Ovary (tissue), 10 donors: ENCODE measurements at places on chromosomes 11 and 22. TPM values are rescaled to one million over a fixed set of nuclear protein-coding genes. Genes with fewer than 3 reads are reported as not detected.

DNA sequence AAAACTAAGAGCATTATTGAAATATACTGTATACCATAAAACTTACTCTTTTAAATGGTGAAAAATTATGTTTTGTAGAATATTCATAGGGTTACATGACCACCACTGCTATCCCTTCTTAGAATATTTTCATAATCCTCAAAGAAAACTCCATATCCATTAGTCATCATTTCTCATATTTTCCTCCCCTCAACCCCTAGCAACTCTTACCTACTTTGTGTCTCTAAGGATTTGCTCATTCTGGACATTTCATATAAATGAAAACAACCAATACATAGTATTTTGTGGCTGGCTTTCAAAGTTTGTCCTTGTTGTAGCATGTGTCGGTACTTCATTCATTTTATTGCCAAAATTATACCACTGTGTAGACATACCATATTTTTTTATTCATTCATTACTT is 863.8 kb downstream of the KCNA4 start:
- no peaks in the 10 kb centered on the region for H3K36me3 ChIP-seq
- no peak overlapping the region for H3K4me3 ChIP-seq
- no peaks in the 10 kb centered on the region for H3K27me3 ChIP-seq
- H3K4me1 ChIP-seq: no peaks in the 10 kb centered on the region

Gene MEI1
- total RNA-seq: 1.0 TPM

DNA sequence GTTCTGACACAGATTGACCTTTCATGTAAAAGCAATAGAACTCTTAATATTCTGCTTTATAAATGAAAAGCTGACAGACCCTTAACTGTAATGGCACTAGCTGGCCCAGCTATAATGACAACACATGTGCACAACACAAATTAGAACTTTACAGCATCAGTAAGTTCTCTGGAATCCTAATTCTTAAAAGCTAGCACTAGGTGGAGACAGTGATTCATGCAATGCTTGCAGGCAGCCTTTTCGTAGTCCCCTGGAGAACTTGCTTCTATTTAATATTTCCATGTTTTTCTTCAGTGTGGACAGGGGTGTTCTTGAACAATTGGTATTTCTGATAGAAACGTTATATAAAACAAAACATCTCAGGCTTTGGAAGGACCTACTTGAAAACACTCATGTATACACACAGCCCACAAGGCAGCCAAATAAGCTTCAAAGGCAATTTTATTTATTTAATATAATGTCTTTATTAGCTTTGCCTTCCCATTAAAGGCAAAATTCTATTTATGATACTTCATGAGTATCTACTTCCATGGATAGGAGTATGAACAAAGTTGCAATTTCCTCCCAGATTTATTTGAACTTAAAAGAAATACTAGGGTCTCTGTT is 374.3 kb upstream of the MPPED2 start:
- H3K4me3 ChIP-seq: no peak overlapping the region
- no peak overlapping the region for H3K27ac ChIP-seq
- H3K4me1 ChIP-seq: no peaks in the 10 kb centered on the region

Gene C11orf87
- total RNA-seq: not detected

GRCh38 chr22:34798605-34799004 is 267.4 kb upstream of the ISX start:
- no peak overlapping the region for H3K27ac ChIP-seq
- H3K36me3 ChIP-seq: no peaks in the 10 kb centered on the region

- no peak overlapping the region for H3K27ac ChIP-seq
- no peak for DNase-seq
- no peaks in the 10 kb centered on the region for H3K27me3 ChIP-seq
- no peak overlapping the region for H3K4me3 ChIP-seq
- H3K4me1 ChIP-seq: no peaks in the 10 kb centered on the region
- H3K36me3 ChIP-seq: no peaks in the 10 kb centered on the region
Observed at GRCh38 chr11:65127473-65128181, 5.5 kb downstream of the MRPL49 start.

Gene CHST1
- 9.9 TPM for total RNA-seq

GRCh38 chr22:38740116-38740723 is 15.6 kb downstream of the SUN2 start:
- H3K4me3 ChIP-seq: no peak overlapping the region
- no peak for DNase-seq
- no peak overlapping the region for H3K27ac ChIP-seq
- H3K27me3 ChIP-seq: no peaks in the 10 kb centered on the region
- peaks cover 3% of the 10 kb centered on the region for H3K4me1 ChIP-seq

Gene ART1
- not detected for total RNA-seq

- DNase-seq: no peak
- no peaks in the 10 kb centered on the region for H3K4me1 ChIP-seq
- H3K36me3 ChIP-seq: no peaks in the 10 kb centered on the region
- H3K27ac ChIP-seq: no peak overlapping the region
- no peaks in the 10 kb centered on the region for H3K27me3 ChIP-seq
- no peak overlapping the region for H3K4me3 ChIP-seq
Observed at GRCh38 chr11:119886667-119887230, 157.7 kb upstream of the NECTIN1 start.

- no peak overlapping the region for H3K27ac ChIP-seq
- H3K4me3 ChIP-seq: no peak overlapping the region
- peaks cover 13% of the 10 kb centered on the region for H3K4me1 ChIP-seq
- H3K27me3 ChIP-seq: no peaks in the 10 kb centered on the region
- no peaks in the 10 kb centered on the region for H3K36me3 ChIP-seq
Observed at GRCh38 chr11:128579798-128580504, 7.4 kb downstream of the ETS1 start.

DNA sequence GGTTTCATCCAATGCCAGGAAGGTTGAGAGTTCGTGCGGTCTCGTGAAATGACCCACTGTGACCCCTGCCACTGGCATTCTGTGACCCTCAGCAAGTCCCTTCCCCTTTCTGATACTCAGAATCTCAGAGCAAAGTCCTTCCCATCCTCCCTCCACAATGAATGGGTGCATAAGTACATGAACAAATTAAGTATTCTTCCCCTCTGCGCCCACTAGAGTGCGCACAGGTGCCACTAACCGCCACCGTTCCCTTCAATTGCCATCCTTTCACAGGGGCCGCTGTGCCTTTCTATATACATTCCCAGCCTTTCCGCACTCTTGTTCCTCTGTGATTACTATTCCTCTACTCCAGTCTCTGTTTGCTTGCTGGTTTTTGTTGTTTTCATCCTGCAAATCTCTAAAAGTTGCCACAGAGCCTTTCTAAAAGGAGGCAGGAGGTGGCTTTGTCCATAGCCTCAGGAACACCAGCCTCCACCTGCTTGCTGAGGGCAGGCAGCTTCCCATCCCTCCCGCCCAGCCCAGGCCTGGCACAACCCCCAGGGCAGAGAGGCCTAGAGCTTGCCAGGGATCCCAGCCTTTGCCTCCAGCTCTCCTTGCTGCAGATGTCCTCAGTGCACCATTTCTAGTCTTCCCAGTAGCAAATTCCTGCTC is 6.7 kb upstream of the AP1B1 start:
- H3K4me3 ChIP-seq: no peak overlapping the region
- H3K4me1 ChIP-seq: no peaks in the 10 kb centered on the region
- peak; percentile 73 for DNase-seq
